ENCODE measurements at places on chromosomes 11 and 22.
A peak's percentile ranks its signal among the peaks of the same experiment; 100 is the strongest.

GRCh38 chr11:23221366-23221765, 361.1 kb upstream of the CCDC179 start:
- no peak for DNase-seq

- no peak for DNase-seq
Observed at GRCh38 chr11:115530752-115531151, 26.5 kb upstream of the CADM1 start.

GRCh38 chr11:70306586-70307033, 36.1 kb downstream of the PPFIA1 start:
- no peak for DNase-seq

DNA sequence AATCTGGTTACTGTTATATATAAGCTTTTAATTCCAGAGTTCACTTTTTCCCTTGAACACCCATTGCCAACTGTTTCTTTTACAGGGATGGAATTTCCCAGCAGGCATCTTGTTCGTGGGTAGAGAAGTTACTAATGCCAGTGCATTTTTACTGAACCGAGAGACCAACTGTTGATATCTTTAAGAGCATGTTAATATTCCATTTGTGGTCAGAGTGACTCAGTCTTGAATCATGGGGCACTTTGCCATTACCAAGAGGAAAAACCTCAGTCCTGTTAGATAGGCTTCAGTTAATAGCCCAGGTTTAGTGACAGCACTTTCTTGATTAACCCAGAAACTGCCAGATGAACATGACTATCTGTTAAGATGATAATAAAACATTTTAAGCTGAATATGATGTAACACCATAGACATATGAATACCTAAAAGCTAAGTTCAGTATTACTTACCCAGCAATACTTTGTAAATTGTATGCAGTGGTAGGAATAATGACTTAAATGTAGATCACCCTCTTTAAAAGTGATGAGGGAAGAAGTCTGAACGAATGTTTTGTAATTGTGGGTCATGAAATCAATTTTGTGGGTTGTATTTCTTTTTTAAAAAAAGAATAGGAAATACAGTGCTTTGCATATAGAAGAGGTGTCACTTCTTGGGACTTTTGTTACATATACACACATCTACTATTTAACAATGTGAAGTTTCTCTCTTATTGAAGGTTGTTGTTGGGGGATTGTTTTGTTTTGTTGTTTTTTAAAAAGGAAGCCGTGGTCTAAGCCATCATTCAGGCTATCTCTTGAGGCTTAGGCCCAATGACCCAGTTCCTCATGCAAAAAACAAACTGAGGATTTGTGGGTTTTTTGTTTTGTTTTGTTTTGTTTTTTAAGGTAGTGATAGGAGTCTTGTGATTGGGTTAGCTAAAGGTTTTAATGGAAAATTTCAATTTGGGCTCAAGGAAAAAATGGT, 79.2 kb upstream of the GRIK4 start:
- DNase-seq, result no peak

GRCh38 chr11:130787092-130787616, 129.1 kb downstream of the SNX19 start:
- no peak for DNase-seq

DNA sequence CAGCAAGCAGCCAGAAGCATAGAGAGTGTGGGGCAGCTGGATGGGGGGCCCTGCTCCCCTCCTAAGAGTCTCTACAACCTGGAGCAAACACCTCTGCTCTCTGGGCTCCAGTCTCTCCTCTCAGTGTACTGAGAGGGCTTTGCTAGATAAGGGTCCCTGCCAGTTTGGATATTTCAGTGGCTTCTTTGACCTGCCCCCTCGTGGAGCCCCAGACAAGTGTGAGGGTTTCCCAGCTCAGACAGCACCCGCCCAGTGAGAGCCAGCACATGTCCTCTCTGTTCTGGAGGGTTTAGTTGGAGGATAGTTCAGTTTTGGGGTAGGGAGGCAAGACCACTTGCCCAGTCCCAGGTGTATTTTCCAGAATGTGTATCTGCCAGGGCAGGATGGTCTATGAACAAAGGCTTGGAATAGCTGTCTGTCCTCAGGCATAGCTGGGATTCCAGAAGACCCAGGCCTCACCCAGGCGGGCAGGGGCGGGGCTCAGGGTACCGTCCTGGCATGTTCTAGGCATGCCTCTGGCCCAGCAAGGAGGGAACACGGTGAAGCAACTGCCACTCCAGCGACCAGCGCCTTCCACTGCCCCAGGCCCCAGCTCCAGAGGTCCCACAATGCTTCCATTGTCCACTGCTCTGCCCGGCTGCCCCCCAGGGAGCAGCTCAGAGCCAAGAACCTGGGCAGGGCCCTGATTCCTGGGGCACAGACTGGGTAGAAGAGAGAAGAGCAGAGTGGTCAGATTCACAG, 7.5 kb upstream of the MICALL1 start:
- DNase-seq, result no peak

- DNase-seq, result no peak
Observed at GRCh38 chr11:4495487-4495886, 13.0 kb downstream of the OR52K1 start.

GRCh38 chr11:76641905-76642304, 28.6 kb downstream of the LRRC32 start:
- DNase-seq, result no peak

- no peak for DNase-seq
Observed at GRCh38 chr11:80417681-80418080, 976.9 kb upstream of the TENM4 start.

- no peak for DNase-seq
Observed at GRCh38 chr22:17477391-17477833, 85.9 kb upstream of the SLC25A18 start.

- no peak for DNase-seq
Observed at GRCh38 chr11:115080923-115081680, 402.8 kb downstream of the NXPE2 start.

- DNase-seq, result no peak
Observed at GRCh38 chr11:73538381-73538872, 59.5 kb downstream of the FAM168A start.

DNA sequence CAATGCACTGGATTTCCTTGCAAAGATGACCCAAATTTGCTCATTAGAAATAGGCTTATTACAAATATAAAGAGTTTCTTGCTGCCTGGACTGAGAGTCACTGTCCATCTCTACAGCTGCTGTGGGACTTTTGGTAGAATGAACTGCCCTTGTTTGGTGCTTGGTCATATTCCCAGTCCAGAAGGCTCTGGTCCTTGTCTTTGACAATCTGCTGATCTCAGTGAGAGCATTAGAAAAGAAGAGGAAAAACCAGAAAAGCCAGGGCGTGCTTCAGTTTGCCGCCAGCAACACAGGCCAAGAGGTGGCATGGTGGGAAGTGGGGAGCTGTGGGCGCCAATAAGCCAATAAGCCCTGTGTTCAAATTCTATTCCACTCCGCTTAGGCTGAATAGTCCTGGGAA, 48.2 kb upstream of the PARVA start:
- no peak for DNase-seq

DNA sequence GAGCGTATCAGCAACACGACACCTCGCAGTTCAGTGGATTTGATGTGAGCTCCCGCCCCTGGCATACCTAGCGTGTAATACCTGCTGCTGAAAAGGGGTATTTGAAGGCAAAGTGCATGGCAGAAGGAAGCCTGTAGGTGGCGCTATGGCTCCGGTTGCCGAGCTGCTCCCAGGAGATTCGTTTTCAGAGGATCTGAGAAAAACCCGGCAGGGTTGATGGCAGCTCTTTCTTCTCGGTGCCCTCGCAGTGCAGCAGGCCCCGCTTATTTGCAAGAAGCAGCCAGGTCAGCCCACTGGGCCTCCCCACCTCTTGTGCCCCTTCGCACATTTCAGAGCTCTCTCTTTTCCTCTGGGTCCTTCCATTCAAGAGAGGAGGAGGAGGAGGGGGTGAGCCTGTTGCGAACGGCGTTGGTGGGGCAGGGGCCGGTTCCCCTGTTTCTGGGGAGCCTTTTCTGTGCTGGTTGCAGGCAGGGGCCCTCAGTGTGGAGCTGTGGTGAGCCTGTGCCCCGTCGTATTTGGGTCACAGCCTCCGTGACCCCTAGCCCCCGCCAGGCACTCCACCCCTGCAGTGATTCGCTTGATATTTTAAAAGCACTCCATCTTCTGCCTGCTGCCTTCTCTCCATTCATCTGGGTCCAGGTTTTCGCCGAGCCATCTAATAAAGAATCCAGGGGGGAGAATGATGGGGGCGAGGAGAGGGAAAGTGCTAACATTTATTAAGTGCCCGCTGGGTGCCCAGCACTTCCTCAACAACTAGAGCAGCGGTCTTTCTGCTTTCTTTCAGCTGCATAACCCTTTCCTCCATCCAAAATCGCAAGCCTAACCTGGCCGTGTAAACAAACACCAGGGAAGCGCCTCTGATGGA, 85.3 kb upstream of the SYT13 start:
- peak; percentile 81 for DNase-seq

DNA sequence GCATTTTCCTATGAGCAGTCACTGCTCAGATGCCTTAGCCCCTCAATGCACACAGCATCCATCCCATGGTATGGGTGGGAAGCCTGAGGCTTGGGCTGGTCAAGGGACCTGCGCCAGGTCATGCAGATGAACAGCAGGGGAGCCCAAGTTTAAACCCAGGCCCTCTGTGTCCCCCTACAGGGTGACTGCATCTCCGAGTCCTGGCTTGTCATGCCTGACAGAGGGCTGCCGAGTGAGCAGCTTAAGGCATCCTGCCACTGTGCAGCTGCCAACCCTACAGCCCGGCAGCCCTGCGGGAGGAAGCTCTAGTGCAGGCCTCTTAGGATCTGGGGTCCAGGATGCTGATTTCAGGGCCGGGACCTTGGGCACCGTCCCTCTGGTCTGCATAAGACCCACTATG, 10.0 kb downstream of the IL2RB start:
- no peak for DNase-seq

DNA sequence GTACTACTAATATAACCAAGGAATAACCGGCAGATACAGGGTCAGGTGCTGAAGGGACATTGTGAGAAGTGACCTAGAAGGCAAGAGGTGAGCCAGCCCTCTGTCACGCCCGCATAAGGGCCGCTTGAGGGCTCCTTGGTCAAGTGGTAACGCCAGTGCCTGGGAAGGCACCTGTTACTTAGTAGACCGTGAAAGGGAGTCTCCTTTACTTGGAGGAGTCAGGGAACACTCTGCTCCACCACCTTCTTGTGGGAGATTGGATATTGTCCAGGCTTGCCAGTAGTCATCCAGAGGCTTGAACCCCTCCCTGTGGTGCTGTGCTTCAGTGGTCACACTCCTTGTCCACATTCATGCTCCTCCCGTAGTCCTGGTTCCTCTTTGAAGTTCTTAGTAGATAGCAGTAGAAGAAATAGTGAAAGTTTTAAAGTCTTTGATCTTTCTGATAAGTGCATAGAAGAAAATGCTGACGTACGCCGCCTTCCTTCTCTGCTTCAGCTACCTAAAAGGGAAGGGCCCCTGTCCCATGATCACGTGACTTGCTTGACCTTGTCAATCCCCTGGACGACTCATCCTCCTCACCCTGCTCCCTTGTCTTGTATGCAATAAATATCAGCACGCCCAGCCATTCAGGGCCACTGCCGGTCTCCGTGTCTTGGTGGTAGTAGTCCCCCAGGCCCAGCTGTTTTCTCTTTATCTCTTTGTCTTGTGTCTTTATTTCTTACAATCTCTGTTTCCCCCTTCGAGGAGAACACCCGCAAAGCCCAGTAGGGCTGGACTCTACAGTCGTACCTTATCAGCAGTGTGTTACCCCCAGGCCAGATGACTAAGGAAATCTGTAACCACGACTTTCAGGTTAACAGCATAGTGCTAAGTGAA, 6.1 kb downstream of the NUP50 start:
- no peak for DNase-seq

GRCh38 chr11:39345834-39346442, 2113.5 kb downstream of the LRRC4C start:
- DNase-seq, result no peak

DNA sequence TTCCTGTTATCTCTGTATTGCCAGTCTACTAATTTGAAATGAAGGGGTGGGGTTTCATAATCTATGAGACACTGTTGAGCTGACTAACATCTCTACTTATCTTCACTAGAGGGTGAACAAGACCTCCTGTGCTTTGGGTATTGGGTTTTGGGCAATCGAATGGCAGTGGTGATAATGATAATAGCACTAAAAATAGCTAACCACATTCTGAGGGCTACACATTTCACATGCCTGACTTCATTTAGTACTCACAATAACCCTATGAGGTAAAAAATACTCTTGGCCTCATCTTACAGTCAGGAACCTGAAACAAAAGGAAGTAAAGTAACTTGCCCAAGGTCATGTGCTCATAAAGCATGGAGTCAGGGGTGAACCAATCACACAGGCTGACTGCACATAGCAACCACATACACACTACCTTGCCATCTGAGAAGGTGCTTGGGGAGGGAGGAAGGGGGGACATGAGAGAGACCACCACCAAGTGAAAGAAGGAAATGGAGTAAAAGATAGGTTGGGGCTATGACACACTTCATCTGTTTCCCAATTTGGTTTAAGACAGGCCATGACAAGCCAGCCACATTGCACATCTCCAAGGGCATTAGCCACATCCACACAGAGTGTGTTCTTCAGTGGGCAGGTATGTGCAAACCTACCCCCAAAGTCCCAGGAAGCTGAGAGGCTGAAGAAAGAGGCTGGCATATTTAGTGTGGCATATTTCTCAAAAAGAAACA, 387.6 kb upstream of the DDI1 start:
- no peak for DNase-seq

DNA sequence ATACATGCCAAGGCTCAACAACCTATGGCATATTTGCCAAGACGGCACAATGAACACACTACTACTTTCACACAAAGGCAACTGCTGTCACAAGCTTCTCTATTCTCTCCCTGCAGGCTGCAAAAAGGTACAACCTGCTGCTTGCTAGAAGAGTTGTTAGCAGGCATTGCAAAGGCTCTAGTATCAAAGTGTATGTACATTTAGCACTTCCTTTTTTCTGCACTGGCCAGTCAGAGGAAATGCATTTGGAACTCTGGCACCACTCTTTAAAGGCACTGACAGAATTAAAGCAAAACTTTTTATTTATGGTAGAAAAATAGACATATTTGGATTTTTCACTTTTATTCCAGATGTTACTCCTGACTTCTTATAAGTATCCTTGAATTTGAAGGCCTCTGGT, 125.9 kb downstream of the CWF19L2 start:
- no peak for DNase-seq

GRCh38 chr11:74602637-74603556, 10.5 kb downstream of the POLD3 start:
- no peak for DNase-seq

DNA sequence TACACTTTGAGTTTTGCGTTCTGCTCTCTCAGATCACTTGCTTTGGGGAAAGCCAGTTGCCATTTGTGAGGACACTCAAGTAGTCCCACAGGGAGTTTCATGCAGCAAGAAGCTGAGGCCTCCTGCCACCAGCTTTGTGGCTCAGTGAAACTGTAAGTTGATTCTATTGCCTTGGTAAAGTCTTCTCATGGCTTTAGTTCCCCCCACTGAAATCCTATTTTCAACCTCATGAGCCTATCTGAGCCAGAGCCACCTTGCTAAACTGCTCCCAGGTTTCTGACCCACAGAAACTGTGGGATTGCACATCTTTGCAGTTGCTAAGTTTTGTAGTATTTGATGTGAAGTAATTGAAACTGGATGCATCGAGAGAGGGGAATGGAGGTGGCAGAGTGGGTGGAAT, 85.4 kb upstream of the TOP3B start:
- DNase-seq, result no peak

DNA sequence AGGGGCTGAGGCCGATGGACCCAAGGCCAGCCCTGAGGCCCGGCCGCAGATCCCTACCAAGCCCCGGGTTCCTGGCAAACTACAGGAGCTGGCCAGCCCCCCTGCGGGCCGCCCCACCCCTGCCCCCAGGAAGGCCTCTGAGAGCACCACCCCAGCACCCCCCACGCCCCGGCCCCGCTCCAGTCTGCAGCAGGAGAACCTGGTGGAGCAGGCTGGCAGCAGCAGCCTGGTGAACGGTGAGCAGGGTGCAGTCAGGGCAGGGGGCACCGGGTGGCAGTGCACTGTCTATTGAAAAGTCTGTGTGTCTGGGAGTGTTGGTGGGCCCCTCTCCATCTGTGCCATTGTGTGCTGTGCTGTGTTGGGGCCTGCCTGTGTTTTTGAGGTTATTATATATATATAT, 16.1 kb downstream of the MICALL1 start:
- DNase-seq, result no peak
